ENCODE measurements at places on chromosomes 12 and 14. TPM values are rescaled to one million over a fixed set of nuclear protein-coding genes. Genes with fewer than 3 reads are reported as not detected.

DNA sequence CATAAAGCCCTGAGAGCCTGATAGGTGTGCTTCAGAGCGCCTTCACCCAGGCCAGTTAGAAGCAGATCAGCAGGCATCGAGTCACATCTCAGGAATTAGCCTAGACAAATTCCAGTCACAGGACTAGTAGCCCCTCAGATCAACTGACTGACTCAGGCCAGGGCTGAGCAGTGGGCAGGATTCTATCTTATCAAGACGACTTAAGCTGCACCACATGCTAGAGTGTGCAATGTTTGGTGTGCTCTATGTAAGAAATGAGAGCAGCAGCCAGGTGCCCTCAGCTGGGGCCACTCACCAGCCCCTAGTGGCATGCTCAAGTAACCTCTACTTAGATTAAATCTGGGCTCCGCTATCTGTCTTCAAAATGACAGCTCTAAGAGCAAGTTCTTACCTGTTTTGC lies 19.7 kb upstream of the NGB start:
- H3K27me3 ChIP-seq = no peaks in the 10 kb centered on the region
- no peak for DNase-seq
- H3K27ac ChIP-seq = no peak overlapping the region
- no peak overlapping the region for H3K4me3 ChIP-seq
- peaks cover 5% of the 10 kb centered on the region for H3K36me3 ChIP-seq

The RNASE3 gene
- total RNA-seq = not detected

GRCh38 chr12:62861586-62861985 lies 73.4 kb downstream of the PPM1H start:
- no peak for DNase-seq
- peaks cover 2% of the 10 kb centered on the region for H3K27me3 ChIP-seq
- no peak overlapping the region for H3K27ac ChIP-seq
- H3K36me3 ChIP-seq = no peaks in the 10 kb centered on the region

The P2RX2 gene
- total RNA-seq = not detected

The SLC25A47 gene
- not detected for total RNA-seq

DNA sequence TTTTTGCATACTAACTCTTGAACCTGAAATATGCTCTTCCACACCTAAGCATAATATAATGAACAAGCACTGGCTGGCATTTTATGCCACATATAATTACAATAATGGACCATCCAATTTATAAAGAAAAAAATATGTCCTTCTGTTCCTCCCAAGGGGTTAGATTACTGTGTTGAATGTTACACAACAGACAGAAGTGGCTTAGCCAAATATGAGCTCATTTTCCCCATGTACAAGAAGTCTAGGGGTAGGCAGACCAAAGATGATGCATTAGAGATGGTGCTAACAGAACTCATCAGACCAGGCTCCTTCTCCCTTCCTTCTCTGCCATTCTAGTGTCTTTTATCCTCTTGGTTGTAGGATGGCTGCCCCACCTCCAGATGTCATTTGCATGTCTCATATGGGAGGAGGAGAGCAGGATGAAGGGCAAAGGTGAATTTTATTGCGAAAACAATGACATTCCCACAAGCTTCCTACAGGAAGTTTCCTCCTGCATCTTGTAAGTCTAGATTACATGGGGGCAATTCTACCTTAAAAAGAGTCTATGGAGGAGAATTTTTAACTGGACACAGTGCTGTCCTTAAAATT lies 43.9 kb upstream of the SLC2A13 start:
- no peak overlapping the region for H3K27ac ChIP-seq
- H3K4me3 ChIP-seq = no peak overlapping the region
- no peaks in the 10 kb centered on the region for H3K36me3 ChIP-seq

DNA sequence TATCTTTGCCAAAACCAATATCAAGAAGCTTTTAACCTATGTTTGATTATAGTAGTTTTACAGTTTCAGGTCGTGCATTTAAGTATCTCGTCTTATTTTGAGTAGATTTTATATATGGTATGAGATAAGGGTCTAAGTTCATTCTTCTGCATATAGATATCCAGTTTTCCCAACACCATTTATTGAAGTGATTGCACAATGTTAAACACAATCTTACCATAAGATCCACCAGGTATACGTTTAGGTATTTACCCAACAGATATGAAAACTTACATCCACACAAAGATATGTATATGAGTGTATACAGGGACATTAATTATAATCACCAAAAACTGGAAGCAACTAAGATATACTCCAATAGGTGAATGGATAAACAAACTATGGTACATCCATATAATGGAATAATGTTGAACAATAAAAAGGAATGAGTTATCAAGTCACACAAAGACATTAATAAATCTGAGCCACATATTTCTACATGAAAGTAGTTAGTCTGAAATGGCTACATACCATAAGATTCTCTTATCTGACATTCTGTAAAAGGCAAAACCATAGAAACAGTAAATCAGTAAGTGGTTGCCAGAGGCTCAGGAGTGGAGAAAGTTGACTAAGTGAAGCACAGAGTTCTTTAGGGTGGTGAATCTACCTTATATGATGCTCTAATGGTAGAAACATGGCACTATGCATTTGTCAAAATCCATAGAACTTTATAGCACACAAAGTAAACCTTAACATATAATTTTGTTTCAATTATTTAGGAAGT lies 222.6 kb downstream of the NUAK1 start:
- H3K27ac ChIP-seq = no peak overlapping the region
- H3K4me1 ChIP-seq = no peaks in the 10 kb centered on the region

The GPR135 gene
- total RNA-seq = 1.7 TPM

DNA sequence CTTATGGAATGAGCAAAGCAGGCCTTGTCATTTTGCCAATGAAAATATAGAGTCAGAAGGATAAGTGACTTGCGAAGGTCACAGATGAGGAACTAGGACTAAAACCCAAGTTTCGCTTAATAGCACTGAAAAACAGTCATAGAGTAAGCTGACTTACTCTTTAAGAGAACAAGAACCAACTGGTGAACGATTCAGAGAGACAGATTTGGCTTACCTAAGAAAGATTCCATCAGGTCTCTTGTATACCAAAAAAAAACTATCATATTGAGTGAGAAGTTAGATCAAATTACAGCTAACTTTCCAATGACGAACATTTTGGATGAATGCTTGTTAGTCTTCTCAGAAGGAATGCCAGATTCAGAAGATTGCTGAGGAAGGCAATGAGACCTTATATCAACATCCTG lies 74.2 kb downstream of the ZFC3H1 start:
- H3K27ac ChIP-seq = no peak overlapping the region
- no peaks in the 10 kb centered on the region for H3K4me1 ChIP-seq
- DNase-seq = no peak

DNA sequence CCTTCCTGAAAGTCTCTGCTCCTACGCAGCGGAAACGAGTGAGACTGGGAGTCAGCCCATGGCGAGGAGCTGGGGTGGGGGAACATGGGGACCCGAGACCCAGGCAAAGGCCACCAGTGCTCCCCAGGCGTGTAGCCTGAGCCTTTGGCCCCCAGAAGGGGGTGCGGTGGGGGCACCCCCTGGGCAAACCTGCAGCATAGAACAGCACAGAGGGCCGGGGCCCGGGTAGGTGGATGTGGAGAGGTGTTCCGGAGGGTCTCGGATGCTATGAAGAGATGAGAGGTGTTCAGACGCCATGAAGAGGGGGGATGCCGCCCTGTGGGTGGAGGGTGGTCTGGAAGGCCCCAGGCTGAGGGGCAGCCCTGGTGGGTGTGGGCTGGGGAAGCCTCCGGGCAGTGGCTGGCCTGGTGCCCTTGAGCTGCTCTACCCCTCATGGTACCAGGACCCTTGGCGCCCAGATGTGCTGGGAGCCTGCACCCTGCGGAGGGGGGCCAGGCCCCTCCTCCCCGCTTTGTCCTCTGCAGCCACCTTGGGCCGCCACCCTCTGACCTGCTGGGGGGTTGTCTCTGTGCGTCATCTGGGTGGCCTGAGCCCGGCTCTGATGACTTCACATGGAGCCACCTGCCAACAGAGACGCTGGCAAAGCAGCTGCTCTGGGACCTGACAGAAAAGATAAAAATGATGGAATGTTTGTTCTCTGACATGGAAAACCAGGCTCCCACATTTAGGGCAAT lies 83.4 kb downstream of the KIF26A start:
- H3K36me3 ChIP-seq = no peaks in the 10 kb centered on the region
- DNase-seq = no peak
- H3K4me1 ChIP-seq = peaks cover 2% of the 10 kb centered on the region
- no peak overlapping the region for H3K27ac ChIP-seq
- no peak overlapping the region for H3K4me3 ChIP-seq
- H3K27me3 ChIP-seq = peaks cover 13% of the 10 kb centered on the region

GRCh38 chr14:68687746-68688145 lies 105.1 kb downstream of the ZFP36L1 start:
- no peak for DNase-seq
- H3K36me3 ChIP-seq = no peaks in the 10 kb centered on the region
- peaks cover 40% of the 10 kb centered on the region for H3K4me1 ChIP-seq

DNA sequence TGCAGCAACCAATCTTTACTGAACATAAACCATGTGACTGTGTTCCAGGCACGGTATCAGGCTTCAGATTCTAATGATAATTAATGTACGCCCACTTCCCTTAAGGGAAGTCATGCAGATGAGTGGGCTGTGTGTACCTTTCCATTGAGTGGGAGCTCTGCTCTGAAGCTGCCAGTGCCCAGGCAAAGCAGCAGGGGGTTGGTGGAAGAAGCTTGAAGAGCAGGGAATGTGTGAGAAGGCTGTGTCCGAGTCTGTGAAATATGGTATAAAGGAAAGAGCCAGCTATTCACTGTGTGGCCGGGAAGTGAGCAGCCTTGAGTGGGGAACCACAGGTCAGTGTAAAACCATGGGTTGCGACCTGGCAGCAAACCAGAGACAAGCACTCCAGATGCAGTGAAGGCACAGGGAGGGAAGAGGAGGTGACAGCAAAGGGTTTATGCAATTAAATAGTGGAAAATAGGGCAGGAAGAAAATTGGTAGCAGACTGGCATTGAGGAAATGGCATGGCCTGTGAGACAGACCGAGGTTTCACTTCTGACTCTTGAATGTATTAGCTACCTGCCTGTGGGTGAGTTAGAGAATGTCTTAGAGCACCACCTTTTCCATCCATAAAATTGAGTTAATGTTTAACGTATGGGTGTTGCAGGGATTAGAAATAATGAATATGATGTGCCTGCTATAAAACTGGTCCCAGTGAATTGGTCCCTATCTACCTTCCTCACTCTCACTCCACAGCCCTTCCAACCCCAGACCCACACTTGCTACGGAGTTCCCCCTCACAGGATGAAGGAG lies 116.4 kb downstream of the NTF3 start:
- no peaks in the 10 kb centered on the region for H3K36me3 ChIP-seq
- H3K4me1 ChIP-seq = no peaks in the 10 kb centered on the region
- no peak overlapping the region for H3K4me3 ChIP-seq
- no peak for DNase-seq
- no peak overlapping the region for H3K27ac ChIP-seq

GRCh38 chr14:53841109-53842099 lies 115.2 kb downstream of the BMP4 start:
- no peaks in the 10 kb centered on the region for H3K36me3 ChIP-seq
- no peak overlapping the region for H3K27ac ChIP-seq
- no peaks in the 10 kb centered on the region for H3K4me1 ChIP-seq
- no peak for DNase-seq

The CLEC7A gene
- not detected for total RNA-seq

The PTHLH gene
- total RNA-seq = not detected

DNA sequence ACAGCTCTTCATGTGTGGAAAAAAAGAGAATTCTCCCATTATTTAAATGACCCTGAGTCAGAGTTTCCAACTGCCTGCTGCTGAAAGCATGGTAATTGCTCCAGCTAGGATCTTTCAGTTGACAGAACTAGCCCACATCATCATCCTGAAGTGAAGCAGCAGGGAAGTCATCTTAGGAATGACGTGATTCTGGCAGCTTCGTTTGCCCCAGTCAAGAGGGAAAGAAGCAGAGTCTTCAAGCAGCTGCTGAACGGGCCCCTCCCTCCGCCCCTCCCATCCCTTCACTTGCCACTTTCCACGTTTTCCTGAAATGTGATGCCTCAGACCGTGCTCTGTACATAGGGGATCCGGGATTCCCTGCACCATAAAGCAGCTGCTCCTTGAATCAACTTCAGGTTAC lies 455.0 kb upstream of the TMEM132C start:
- H3K4me1 ChIP-seq = no peaks in the 10 kb centered on the region
- H3K4me3 ChIP-seq = no peak overlapping the region
- DNase-seq = no peak
- no peaks in the 10 kb centered on the region for H3K27me3 ChIP-seq
- H3K27ac ChIP-seq = no peak overlapping the region

DNA sequence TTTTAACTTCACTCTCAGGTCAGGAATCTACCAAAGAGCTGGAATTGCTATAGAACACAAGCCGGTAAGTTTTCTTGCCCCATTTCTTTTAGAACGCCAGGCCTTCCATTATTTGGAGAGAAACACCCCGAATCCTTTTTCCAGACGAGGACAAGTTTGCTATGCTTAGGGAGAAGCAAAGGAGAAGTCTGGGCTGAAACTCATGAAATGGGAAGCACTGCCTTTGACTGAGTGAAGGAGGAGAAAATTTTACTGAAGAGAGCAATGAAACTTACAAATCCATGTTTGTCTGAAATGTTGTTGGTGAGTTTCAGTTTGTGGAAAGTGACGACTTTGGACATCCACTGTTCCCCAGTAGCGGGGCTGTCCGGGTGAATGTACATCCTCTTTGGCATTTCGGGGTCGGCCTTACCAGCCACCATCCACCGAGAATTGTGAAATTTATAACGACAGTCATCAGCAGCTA lies 3.3 kb downstream of the TBX3 start:
- peaks cover 81% of the 10 kb centered on the region for H3K27me3 ChIP-seq
- no peak overlapping the region for H3K4me3 ChIP-seq
- no peak overlapping the region for H3K27ac ChIP-seq
- peaks cover 21% of the 10 kb centered on the region for H3K4me1 ChIP-seq
- H3K36me3 ChIP-seq = no peaks in the 10 kb centered on the region

GRCh38 chr14:69081271-69081670 lies 71.6 kb downstream of the DCAF5 start:
- H3K27ac ChIP-seq = no peak overlapping the region
- H3K4me1 ChIP-seq = peaks cover 35% of the 10 kb centered on the region
- no peak for DNase-seq
- peaks cover 26% of the 10 kb centered on the region for H3K36me3 ChIP-seq

GRCh38 chr12:5923043-5923605 lies 21.9 kb downstream of the ANO2 start:
- no peak overlapping the region for H3K4me3 ChIP-seq
- no peak for DNase-seq
- H3K27ac ChIP-seq = no peak overlapping the region
- H3K27me3 ChIP-seq = peaks cover 16% of the 10 kb centered on the region

The KLRK1 gene
- total RNA-seq = 112 TPM

GRCh38 chr12:132182711-132183365 lies 38.6 kb downstream of the NOC4L start:
- H3K27ac ChIP-seq = no peak overlapping the region
- no peak overlapping the region for H3K4me3 ChIP-seq
- no peaks in the 10 kb centered on the region for H3K27me3 ChIP-seq
- DNase-seq = no peak
- no peaks in the 10 kb centered on the region for H3K36me3 ChIP-seq
- peaks cover 32% of the 10 kb centered on the region for H3K4me1 ChIP-seq

GRCh38 chr12:131892711-131893604 lies 1.5 kb upstream of the ULK1 start:
- DNase-seq = no peak
- H3K27ac ChIP-seq = no peak overlapping the region
- peaks cover 9% of the 10 kb centered on the region for H3K4me1 ChIP-seq
- H3K36me3 ChIP-seq = no peaks in the 10 kb centered on the region
- H3K4me3 ChIP-seq = peak overlapping the region; percentile 35

- peaks cover 2% of the 10 kb centered on the region for H3K36me3 ChIP-seq
- no peaks in the 10 kb centered on the region for H3K27me3 ChIP-seq
- peak; percentile 26 for DNase-seq
- H3K27ac ChIP-seq = peak overlapping the region; percentile 81
- peak overlapping the region; percentile 43 for H3K4me3 ChIP-seq
Measured at GRCh38 chr12:15534322-15534721, 212.0 kb downstream of the PTPRO start.

The TCL1A gene
- 0.65 TPM for total RNA-seq

The CRIP2 gene
- 0.45 TPM for total RNA-seq

Data from activated CD8-positive, alpha-beta T cell treated with anti-CD3 and anti-CD28 coated beads for 36 hours (primary cell).